ENCODE measurements at places on chromosomes 13 and 19.

- no peak for DNase-seq
Measured at GRCh38 chr13:112761701-112762689, 72.2 kb downstream of the ATP11A start.

GRCh38 chr13:113883921-113884804 lies 20.3 kb upstream of the GAS6 start:
- no peak for DNase-seq

DNA sequence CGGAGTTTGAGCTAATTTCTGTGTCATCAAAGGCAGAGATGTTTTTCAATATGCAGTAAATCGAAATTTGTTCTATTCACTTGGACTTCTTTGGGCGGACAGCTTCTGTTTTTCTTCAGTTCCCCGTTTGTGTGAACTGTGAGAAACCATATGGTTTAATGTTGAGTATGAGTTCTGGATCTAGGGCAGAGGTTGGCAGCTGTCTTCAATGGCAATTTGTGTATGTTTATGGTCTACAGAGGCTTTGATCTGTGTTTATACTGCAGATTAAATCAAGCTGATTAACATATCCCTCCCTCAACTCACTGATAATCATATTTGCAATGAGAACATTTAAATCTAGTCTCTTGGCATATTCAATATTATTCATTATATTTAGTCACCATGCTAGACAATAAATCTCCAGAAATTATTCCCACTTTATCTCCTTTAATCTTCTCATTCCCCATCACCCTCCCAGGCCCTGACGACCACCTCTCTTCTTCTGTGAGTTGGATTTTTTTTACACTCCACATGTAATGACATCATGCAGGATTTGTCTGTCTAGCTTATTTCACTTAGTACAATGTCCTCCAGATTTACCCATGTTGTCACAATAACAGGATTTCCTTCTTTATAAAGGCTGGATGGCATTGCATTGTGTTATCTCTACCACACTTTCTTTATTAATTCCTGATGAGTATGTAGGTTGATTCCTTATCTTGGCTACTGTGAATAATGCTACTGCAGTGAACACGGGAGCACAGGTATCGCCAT lies 9.0 kb downstream of the ZNF331 start:
- no peak for DNase-seq

GRCh38 chr13:49858178-49858856 lies 65.8 kb upstream of the KPNA3 start:
- no peak for DNase-seq

GRCh38 chr19:40272261-40272660 lies 12.9 kb downstream of the AKT2 start:
- DNase-seq, result no peak

- no peak for DNase-seq
Measured at GRCh38 chr13:99971576-99972189, at the start of gene ZIC5. Gene ZIC5, minus strand, starts transcription at chr13:99971767. Its CDS starts 164 bp downstream, at chr13:99971603.

DNA sequence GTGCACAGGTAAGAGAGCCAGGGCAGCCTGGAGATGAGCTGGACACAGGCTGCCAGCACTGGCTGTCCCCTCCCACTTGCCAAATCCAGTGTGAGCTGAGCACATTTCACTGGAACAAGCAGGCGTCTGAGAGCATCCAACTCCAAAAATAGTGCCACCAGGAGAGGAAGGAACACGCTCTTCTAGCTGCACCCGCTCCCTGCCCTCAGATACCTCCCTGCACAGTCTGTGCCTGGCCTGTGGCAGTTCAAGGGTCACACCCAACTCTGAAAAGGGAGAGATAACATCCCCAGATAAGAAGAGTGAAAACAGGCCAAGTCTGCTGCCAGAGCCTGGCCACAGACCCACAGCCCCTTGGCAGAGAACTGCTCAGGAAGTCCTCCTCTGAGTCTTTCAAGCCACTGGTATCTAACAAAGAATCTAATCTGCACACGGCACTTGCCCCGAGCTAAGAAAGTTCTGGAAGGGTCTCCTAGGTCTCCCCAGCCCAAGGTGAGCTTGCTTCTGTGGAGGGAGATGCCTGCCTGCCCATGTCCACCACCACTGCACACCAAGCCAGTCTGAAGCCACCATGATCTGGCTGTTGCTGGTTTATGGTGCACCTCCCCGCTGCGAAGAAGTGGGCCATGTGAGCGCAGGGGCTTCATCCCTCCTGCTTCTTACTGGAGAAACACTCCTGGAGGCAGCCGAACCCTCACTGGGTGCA lies 14.7 kb downstream of the ELL start:
- DNase-seq, result peak; percentile 64

GRCh38 chr19:42286349-42287016 lies 15.4 kb upstream of the PRR19 start:
- no peak for DNase-seq

Measured in CD4-positive, alpha-beta T cell treated with Interleukin-10 for 1 hour (primary cell).